ENCODE measurements at places on chromosomes 5 and 9.

DNA sequence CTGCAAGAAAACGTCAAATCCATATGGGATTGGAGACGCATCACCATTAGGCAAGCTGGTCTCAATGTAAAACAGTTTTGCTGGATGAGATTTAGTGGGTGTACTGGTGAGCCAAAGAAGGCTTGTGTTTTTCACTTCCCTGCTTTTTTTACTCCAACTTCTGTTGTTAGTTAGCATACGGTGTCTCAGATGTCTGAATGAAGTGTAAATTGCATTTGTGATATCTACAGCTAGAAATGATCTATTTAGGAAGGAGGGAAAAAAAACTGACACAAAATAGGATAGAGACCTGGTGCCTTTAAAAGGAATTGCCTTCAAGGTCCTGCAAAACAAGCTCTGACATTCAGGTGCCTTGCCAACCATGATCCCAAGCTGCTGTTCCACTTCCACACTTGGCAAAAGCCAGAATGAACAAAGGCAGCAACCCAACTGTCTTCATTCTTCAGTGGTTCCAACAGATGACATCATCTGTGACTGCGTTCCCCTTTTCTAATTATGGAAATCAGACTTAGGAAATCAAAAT, 104.2 kb upstream of the RAI14 start:
- DNase-seq = peak; percentile 30

- DNase-seq = no peak
Measured at GRCh38 chr5:74201334-74202081, 439.0 kb downstream of the ENC1 start.

DNA sequence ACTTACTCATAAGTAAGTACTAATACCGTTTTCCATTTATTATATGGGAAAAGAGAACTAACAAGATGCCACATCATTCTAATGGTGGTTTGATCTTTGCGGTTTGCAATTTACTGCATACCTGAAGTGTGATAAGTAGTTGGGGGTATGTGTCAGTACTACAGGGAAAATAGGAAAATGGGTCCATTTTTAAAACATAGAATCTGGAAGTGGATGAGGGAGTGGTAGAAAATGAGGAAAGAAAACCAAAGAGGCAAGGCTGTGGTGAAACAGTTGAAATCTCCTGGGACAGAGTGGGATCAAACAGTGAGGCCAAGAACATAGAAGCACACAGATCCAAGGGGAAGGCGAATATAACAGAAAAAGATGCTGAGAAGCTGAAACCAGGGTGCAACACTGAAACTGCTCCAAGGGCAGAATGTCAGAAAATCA, 6.7 kb downstream of the ADAMTSL1 start:
- no peak for DNase-seq

DNA sequence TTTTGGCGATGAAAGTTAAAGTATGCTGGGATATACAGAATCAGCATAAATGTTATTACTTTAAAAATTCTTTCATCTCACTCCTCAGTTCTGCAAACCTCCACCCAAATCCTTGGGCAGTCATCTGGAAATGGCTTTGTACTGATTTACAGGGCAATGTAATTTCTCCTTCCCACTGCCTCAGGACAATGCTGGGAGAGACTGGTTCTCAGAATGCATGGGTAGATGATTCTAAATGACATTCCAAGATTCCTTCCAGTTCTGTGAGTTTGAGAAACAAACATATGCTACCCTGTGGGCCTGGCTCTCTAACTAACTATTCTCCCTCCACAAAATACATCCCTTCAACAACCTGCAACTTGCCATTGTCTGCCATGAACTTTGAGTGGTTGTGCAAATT, 7.5 kb upstream of the PSAT1 start:
- DNase-seq = no peak

- DNase-seq = no peak
Measured at GRCh38 chr9:33178972-33179697, 12.0 kb upstream of the B4GALT1 start.

GRCh38 chr5:5857396-5857795, 434.9 kb downstream of the ICE1 start:
- no peak for DNase-seq

DNA sequence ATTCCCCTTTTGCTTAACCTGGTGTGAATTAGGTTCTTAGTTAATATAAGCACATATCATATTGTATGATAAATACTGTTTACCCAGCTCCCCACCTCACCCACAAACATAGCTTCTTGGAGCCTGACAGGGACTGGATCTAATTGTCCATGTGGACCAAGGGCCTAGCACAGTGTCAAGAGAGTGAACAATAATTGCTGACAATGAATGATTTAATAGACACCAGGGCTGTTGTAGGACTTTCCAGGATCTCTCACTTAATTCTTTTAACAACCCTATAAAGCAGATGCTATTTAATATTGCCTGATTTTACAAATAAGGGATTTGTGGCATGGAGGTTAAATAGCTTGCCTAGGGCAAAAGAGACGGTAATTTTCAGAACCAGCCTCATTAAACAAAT, 24.8 kb downstream of the AK3 start:
- no peak for DNase-seq

GRCh38 chr9:97990259-97990658, 7.1 kb downstream of the ANP32B start:
- no peak for DNase-seq

DNA sequence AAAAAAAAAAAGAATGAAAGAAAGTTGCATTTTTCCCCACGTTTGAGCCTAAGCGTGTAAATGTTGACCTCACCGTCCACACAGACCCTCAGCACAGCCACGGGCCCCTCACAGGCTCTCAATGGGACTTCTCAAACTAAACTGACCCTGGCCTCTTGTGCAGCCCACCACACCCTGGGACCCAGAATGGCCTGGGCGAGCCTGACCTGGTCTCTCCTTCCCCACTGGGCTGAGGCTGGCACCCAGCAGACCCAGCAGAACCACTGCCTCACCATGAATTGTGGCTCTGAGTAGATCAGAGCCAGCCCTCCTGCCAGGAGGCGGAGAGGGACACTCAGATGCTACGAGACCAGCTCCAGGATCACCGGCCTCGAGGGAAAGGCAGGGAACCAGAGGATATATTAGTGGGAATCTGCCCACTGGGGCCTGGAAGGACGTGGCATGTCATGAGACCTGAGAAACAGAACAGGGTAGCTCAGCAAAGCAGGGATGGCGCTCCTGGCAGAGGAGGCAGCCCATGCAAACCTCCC, 124.4 kb downstream of the ZNF354C start:
- no peak for DNase-seq

- no peak for DNase-seq
Measured at GRCh38 chr9:132752877-132753592, 82.8 kb downstream of the GTF3C4 start.

DNA sequence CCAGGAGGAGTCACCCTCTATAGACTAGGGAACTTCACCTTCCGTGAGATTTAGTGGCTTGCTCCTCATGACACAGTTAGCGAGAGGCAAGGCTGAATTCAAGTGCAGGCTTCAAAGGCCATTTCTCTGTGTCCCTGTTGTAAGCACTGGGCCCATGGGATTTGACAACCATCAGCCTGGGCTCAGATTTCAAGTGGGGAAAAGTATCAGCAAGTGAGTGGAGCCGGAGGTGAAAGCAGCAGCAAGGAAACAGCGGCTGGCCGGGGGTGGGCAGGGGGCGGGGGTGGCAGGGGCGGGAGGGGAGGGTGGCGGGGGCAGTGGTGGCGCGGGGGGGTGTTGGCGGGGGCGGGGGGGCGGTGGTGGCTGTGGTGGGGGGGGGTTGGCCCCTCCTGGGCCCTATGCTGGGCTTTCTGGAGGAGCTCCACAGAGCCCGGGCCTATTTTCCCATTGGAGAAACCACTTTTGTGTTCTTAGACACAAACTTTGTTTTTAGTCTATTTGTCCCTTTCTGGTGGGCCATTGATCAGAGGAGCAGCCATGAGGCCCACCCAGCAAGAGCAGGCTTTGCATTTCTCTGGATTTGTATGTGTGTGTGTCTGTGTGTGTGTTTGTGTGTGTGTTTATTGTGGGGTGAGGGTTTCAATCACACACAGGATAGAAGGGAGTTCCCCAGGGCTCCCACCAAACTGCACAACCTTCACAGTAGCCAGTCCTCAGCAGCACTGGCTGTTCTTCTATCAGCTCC, 165.4 kb upstream of the RAI14 start:
- DNase-seq = no peak

GRCh38 chr9:33187519-33188218, 20.5 kb upstream of the B4GALT1 start:
- DNase-seq = no peak

DNA sequence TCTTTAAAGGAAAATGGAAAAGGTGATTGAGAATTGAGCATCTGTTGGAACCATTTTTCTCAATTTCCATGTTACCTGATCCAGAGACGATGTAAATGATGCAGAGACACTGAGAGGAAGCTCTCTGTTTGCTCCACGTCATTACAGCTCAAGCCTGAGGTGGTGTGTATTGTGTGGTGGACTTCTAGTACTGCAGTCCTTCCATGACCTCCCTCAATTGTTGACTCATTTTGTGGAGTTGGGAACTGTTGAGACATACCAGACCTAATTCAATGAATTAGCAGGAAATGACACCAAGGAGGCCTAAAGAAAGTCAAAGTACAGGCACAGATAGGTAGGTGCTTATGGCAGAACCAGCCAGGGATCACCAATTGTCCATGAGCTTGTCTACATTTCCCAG, 15.6 kb upstream of the LVRN start:
- DNase-seq = no peak

DNA sequence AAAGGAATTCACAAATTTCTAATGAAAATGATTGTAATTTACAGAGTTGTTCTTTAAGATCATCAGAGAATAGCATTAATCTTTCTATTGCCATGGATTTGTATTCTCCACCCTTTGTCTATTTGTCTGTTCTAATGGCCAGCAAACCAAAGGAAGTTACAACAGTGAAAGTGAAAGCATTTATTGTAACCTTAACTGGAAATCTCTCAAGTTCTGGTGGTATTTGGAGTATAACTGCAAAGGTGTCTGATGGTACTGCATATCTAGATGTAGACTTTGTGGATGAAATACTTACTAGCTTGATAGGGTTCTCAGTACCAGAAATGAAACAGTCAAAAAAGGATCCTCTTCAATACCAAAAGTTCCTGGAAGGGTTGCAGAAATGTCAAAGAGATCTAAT, 21.7 kb downstream of the RMI1 start:
- no peak for DNase-seq

DNA sequence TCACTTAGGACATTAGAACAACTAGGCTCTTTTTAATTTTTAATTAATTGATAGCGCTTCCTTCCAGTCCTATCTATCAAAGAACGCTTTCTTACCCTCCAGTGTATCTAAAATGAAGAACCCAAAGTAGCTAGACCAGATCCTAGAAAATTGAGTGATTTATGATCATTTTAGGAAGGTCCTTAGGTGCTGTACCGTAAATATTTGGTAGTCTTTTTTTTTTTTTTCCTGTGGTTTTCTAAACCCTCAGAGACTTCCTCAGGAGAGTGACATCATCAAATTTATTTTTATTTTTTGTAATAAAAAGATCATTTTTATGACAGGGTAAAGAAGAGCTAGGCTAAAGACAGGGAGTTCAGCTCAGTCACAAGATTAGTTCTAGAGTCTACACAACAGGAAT, 197.4 kb downstream of the WDR70 start:
- no peak for DNase-seq

DNA sequence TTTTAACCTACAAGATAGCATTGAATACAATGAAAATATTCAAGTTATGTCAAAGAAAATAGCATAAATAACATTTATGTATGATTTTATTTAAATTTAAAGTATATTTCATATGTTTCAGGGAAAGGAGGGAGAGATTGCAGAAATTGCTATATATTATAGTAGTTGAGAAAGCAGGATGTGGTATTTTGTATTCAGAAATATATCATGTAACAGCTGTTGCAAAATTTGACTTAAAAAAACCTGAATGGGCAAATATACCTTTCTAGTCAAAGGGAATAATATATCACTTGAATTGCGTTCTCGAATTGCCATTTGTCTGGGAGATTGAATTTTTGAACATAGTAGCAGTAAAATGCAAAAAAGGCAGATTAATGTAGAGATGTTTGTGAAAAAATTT, 80.6 kb downstream of the PAM start:
- DNase-seq = no peak

DNA sequence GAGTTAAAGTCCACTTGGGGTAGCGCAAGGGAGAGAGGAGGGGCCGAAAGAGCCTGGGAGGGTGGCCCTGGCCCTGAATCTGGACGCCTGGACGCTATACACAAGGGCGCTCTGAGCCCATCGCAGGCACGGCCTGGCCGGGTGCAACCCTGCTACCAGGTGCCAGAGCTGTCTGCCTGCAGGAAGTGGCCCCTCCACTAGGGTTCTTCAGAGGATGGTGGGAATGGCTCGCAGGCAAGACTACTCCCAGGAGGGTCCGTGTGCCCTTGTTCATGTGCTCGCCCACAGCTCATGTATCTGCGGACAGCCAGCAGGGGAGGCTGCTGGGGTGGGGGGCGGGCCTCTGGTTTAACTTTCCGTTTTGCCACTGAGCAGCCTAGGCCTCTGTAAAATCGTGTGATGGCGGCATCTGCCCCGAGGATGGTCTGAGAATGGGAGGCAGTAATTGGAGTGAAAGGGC, 1.4 kb upstream of the NKD2 start:
- DNase-seq = no peak
